ENCODE measurements at places on chromosomes 2 and 18.
A peak's percentile ranks its signal among the peaks of the same experiment; 100 is the strongest.

GRCh38 chr2:191824398-191824797 lies 22.5 kb downstream of the CAVIN2 start:
- DNase-seq = no peak

DNA sequence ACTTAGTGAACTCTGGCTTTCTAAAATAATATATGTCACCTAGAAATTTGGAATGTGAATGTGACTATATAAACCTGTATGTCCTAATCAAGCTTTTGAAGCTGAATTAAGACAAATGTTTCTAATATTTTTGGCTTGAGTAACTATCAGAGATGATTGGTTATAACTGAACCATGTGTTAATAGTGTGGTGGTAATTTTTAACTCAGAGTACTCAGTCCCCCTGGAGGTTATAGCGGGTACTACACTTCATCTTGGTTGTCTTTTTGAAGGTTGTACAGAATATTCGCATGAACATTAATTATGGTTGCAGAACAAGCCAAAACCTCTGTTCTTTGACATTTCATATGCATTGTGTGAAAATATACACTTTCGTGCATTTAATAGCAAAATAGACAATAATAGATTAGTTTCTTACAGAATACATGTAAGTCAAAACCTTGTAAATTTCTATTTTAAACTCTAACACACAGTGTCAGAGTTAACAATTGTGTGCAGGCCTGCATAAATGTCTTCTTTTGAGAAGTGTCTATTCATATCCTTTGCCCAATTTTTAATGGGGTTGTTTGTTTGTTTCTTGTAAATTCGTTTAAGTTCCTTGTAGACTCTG lies 86.0 kb downstream of the OSBPL6 start:
- no peak for DNase-seq

DNA sequence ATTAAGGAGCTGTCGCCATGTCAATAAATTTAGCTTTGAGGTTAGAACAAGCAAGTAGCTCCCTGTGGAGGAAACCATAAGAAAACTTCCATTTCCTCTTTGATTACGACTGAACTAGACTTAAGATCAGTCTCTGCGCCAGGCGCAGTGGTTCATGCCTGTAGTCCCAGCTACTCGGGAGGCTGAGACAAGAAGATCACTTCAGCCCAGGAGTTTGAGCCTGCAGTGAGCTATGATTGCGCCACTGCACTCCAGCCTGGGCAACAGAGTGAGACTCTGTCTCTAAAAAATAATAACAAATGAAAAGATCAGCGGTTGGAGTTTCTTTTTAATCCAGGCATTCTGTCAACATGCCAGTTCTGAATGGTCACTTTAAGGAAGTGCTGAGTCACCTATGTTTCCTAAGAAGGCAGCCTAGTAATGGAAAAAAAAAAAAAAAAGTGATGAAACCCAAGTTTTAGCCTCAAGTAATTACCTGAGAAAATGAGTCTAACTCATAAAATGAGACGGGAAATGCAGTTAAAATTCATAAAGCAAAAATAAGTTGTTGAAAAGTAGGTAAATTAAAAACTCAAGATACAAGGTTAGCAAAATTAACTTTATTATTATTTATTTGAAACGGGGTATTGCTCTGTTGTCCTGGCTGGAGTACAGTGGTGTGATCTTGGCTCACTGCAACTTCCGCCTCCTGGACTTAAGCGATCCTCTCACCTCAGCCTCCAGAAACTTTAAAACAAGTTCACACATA lies 10.2 kb downstream of the C18orf32 start:
- DNase-seq = peak; percentile 50

DNA sequence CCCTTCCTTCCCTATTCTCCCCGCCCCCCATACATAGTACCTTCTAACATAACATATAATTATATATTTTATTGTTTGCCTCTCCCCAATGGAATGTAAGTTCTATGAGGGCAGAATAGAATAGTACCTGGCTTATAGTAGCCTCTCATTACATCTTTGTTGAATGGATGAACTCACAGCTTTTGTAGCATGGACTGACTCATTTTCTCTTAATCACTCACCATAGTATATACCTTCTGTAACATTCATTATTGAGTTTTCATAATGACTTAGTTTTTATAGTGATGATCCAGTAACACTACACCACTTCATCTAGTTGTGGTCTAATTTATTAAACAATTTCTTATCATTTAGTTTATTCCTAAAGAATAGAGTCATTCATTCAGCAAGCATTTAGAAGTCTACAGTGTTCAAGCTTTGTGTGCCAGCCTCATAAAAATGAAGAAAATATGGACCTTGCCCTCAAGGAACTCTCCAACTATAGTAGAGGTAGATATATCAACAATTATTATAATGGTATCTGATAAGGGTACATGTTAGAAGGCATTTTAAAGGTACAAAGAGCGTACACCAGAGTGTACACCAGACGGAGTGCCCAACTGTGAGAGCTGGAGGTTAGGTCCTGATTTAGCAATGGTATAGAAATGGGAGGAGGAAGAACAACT lies 31.1 kb downstream of the NCOA1 start:
- DNase-seq = no peak

GRCh38 chr2:231807020-231807419 lies 20.8 kb downstream of the COPS7B start:
- DNase-seq = no peak

DNA sequence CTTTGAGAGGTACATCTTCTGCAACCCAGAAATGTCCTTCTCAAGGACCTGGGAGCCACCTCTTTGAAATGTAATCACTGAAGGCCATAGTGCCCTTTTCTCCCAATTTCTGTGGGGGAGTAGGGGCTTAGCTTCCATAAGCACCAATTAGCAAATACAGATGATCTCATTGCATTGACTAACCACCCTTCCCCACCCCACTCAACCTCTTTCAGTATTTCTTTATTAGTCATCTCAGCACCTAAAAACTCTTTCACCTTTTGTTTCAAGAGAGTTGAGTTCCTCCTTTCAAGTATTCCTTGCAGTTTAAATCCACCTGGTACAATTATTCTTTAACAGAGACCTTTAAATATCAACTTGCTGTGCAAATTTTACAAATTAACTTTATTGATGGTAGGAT lies 1011.8 kb upstream of the CDH2 start:
- DNase-seq = no peak

- DNase-seq = no peak
These were observed 8.8 kb downstream of the COLEC11 start for GRCh38 chr2:3603536-3604206.

DNA sequence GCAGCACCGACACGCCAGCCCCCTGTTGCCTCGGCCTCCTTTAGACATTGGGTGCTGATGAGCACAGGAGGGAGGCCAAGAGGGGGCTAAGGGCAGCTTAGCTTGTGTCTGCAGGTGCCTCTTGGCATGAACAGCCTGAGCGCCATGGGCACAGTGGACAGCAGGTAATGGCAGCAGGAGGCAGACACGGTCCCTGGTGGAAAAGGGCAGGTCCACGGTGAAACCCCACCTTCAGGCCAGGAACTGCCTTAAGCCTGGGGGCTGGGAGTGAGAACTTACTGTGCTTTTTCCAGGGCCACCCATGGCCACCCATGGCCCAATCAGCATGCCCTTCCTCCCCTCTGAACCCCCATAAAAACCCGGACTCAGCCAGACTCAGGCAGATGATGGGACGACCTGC lies 633.4 kb upstream of the TMEFF2 start:
- DNase-seq = no peak

DNA sequence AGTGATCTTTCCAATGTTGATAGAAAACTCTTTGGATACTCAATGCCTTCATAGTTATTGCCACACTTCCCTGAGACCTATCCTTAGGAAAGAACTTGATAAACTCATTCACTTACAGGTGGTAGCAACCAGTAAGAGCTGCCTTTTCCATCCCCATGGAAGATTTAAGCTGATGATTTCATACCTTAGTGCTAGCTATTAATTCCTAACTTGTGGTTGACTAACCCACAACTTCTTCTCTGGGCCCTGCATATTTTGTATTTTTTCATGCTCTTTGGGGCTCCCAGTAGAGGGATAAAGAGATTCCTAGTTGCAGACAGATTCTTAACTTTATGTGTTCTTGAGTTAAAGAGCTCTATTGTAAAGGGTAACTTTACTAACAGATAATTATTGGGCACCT lies 25.2 kb upstream of the SIX3 start:
- no peak for DNase-seq

DNA sequence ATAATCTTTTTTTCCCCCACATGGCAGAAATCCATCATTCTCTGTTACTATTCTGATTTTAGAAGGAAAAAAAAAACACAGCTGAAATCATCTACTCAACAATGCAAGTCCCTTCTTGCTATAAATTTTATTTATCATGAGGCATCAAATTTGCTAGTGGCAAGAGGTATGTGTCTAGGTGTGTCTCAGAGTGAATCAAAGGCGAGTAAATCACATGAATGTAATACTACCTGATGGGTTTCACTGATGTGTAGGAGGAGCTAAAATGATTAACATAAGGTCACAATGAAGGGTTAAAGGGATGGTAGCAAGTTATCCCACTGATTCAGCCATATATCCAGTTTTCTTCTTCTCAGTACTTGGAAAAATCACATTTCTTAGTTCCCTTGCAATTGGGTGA lies 24.5 kb upstream of the PELI1 start:
- DNase-seq = no peak

DNA sequence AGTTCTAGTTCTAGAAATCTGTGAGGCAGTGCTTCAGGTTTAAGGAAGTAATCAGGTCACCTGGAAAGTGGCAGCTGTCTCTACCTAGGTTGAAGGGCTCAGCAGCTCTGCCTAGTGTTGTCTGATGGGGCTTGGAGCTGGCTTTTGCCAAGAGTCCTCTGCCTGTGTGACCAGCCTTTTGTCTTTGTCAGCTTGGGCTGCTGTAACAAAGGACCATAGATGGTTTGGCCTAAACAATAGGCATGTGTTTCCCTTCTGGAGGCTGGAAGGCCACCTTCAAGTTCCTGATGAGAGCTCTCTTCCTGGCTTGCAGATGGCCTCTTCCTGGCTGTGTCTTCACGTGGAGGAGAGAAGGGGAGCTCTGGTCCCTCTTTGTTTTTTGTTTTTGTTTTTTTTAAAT lies 13.3 kb downstream of the UBE2F start:
- no peak for DNase-seq
